Tibial nerve (tissue), 4 donors: ENCODE measurements at places on chromosomes 3 and 15. TPM values are rescaled to one million over a fixed set of nuclear protein-coding genes. Genes with fewer than 3 reads are reported as not detected.

Gene TLR9
- total RNA-seq = not detected

DNA sequence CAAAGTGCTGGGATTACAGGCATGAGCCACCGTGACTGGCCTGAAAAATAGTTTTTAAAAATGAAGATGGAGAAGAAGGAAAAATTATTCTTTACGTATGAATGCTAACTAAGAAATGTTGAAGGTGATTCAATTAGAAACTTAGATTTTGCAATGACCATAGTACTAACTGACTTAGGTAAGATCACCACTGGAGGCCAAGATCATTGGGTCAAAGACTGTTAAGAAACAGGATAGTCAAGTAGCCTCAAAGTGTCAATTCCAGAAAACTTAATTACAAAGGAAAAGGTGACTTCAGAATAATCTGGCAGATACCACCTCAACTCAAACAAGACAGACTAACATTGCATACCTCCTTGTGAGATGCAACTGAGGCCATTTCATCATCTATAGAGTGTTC, 119.3 kb downstream of the FRMD4B start:
- no peak for DNase-seq

GRCh38 chr15:64698823-64699222, 76.6 kb downstream of the RBPMS2 start:
- DNase-seq = no peak

GRCh38 chr3:13045904-13046568, 27.2 kb downstream of the IQSEC1 start:
- DNase-seq = no peak
